ENCODE measurements at places on chromosomes 6 and 20.

GRCh38 chr6:38012573-38012972 is 193.0 kb downstream of the ZFAND3 start:
- DNase-seq = no peak

DNA sequence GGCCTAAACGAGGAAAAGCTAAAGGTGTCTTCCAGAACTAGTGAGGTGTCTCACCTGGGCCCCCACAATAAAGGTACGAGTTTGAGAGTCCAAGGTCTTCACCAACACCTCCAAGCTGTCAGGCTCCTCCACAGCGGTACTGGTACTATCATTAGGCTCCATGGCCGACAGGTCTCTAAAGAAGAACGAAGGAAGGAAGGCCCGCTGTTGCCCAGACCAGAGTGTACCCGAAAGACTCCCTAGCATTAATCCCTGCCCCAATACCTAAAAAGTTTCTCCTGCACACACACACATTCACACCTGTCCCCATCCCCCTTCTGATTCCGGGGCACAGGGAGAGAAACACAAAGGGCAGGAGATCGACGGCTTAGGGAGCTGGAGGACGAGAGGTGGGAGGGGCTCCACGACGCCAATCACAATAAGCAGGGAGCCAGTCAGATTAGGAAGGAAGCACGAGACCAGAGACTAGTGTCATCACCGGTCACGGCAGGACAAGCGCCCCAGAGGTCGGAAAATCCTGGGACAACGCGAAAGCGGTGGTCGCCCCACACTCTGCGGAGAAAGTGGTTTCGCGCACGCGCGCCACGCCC is 764 bp downstream of the BAG6 start:
- DNase-seq = peak; percentile 89

DNA sequence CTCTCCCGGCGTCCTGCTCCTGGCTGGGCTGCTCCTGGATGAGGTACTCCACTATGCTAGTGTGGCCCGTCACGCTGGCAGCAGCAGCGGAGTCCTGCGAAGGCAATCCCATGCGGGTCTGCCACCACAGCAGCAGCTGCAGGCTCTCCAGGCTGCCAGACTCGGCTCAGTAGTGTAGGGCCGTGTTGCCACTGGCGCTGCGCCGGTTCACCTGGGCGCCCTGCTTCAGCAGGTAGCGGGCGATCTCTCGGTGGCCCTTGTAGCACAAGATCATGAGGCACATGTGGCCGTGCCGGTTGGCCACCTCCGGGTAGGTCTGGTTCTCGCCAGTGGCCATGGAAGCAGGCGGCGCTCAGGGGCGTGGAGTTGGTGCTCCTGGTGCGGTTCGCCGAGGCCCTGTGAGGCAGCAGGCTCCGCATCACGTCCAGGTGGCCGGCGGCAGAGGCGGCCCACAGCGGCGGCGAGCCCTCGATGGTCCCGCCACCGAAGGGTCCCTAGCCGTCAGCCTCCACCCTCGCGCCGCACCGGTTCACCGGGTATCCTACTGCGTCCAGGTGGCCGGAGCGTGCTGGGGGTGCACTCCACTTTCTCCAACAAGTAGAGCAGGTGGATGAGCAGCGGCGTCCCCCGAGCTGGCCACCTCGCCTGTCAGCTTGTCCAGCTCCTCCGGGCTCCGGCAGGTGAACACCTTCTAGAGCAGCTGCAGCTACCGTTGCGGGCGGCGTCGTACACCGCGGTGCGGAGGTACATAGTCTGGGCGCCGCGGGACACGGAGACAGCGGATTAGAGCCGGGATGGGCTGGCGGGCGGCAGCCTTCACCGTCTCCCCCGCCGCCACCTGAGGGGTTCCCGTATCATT is 19.8 kb downstream of the RFPL4B start:
- DNase-seq = no peak

DNA sequence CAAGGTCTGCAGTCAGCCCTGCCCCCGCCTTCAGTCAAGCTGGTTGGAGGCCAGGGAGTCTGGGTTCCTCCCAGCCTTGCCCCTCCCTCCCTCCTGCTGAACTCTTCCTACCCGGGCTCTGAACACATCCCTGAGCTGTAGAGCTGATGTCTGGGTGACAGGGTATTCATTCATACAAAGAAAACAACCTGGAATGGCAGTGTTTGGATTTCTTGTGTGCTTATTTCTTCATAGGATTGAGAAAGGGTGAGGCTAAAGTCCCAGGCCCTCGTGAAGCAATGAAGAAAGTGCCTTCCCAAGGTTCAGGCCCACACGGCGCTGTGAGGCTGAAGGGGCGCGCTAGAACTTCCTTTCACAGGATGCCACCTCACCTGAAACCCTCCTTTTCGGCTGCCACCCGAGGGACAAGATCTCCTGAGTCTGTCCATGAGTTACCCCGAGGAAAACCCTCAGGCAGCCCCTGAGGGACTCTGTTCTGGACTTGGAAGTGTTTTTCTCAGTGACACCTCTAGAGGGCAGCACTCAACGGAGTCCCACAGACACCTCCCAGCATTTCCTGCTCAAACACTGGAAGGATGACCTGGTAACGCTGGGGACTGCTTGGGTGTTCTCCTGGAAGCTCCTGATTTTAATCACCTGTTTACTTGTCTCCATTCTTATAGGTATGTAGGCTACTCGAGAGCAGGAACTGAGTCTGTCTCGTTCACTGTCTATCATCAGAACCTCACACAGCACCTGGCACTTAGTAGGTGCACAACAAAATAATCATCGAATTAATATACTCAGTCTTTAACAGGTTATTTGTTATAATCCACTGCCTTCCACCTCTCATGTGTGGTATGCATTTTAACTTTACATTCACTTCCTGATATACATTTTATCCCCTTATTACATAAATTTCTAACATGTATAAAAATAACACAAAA is 11.8 kb upstream of the GSTA1 start:
- DNase-seq = peak; percentile 79

DNA sequence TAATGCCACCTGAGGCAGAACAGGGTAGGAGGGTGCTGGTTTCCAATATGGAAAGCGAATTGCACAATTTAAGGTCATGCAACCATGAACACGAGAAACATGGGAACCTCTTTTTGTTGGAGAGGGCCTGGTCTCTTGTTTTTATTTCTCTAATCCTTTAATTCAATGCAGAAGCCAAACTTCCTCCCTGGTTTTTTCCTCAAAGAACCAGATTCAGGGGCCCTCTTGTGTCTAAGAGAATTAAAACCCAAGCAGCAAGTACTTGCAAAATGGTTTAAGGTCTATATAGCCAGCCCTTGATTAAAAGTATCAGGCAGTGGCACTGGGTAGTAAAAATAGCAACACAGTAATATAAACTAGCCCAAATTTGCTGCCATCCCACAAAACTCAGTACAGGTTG is 19.5 kb downstream of the GSTA4 start:
- no peak for DNase-seq

GRCh38 chr20:54323227-54323734 is 115.4 kb downstream of the PFDN4 start:
- no peak for DNase-seq

GRCh38 chr20:47351643-47352331 is 4.7 kb downstream of the ZMYND8 start:
- DNase-seq = no peak

- no peak for DNase-seq
These were observed 58.7 kb downstream of the ADGB start for GRCh38 chr6:146657432-146657831.

DNA sequence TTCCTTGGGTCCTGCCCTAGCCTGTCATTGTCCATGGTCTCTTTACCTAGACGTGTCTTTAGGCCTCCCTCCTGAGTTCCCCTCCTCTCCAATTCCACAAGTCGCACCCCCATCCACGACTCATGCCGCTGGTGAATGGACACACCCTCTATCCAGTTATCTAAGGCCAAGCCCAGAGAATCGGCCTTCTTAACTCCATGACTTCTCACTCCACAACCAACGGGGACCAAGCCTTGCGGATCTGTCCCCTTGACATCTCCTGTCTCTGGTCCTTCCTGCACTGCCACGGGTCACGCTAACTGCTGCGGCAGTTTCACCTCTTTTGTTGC is 7.0 kb upstream of the RREB1 start:
- DNase-seq = no peak

- DNase-seq = no peak
These were observed 290.0 kb upstream of the JAG1 start for GRCh38 chr20:10963717-10964266.

GRCh38 chr6:52330470-52330869 is 31.5 kb upstream of the PAQR8 start:
- DNase-seq = no peak

DNA sequence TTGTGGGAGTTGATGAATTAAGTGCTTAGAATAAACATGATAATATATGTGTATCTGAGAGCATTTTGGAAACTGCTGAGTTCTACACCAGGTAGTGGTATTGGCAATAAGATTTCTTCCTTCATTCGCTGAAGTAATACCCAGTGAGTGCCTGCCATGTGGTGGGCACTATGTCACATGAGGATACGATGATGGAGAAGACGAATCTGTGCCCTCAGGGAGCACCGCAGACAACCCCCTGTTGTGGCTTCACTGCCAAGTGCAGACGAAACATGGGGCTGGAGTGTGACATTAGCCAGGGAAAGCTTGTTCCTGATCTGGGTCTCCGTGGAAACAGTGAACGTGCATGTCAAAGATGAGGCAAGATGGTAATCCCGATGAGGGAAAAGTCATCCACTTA is 7.9 kb downstream of the ZNF76 start:
- DNase-seq = no peak

- no peak for DNase-seq
These were observed 144.9 kb downstream of the SOX4 start for GRCh38 chr6:21738180-21739094.

DNA sequence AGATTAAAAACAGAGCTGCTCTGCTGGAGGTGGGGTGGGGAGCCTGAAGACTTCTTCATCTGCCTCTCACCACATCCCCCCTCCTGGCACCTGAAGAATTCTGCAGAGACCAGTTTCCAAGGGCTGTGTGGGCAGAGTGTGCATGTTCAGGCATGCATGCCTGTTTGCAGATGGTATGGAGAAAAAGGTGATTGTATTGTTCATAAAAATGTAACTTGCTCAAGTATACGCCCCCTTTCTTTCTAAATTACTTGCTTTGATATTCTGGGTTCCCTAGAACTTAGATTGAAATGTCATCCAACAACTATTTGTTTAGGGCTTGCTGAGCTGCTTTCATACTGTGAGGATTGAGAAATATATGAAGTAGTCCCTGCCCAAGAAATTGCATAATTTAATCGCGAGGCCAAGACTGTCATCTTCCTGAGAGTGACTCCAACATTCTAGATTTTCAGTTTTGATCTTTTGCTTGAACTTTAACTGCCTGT is 83.6 kb downstream of the LCA5 start:
- no peak for DNase-seq

DNA sequence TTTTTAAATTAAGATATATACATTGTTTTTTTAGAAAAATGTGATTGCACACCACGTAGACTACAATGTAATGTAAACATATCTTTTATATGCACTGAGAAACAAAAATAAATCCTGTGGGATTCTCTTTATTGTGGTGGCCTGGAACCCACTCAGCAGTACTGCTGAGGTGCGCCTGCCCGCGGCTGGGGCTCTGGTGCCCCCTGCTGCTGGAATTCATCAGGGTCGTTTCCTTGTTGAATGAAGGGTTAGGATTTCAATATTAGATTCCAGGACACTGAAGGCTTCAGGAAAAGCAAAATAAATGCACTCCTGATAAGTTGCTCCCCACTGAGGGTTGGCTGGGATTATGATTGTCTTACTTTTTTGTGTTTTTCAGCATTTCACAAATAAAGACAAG is 175.8 kb upstream of the GGTLC1 start:
- DNase-seq = peak; percentile 65

DNA sequence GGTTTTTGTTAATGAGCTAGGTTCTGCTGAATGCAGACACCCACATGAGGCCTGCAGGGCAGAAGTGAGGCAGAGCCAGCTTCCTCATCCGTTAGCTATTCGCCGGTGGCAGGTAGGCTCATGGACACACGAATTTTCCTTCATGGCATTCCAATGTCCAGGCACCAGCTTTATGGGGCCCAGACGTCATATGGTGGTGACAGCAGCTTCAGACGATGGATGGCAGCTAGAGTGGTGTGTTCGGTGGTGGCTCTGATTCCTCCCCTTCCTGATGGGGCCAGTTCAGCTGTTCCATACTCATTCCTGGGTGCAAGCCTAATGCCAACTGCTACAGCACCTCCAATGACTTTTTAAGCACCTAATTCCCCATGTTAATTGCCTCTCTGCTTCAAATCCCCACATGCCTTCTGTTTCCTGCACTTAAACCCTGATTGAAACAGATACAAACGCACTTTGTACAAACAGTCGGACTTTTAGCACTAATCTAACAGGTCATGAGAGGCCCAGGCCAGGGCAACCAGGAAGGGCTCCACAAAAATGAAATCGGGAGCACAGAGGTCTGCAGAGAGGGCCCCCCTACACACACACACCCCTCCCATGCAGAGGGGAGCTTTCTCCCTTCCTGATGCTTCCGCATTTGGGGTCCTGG is 35.7 kb upstream of the MLN start:
- no peak for DNase-seq

DNA sequence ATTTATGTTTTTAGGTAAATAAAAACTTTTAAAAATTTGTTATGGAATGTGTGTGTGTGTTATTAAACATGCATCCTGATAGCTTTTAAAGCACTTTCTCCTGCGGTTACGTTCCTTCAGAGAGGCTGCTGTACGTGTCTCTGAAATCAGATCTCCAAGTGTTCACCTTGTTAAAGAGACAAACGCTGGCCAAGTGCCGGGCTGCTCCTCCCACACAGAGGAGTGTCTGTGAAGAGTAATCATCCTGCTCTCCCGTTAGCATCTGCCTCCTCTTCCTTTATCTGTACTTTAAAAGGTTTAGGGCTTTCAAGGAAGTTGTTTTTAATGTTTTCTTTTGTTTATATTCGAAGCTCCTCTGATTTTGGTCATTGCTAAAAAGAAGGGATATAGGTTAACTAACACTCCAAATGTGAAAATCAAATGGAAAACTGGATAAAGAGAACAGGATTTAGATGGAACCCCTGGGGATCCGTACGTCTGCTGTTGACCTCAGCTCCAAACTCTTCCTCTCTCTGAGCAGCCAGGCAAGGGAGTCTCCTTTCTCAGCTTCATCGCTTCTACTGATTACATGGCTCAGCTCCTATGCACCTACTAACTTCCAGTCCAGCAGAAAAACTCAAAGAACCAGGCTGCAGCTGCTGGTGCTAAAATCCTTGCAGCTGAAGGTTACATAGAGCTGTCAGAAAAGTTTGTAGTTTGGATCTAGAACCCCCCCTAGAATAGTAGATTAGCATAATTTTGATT is 20.0 kb downstream of the IRF4 start:
- no peak for DNase-seq

DNA sequence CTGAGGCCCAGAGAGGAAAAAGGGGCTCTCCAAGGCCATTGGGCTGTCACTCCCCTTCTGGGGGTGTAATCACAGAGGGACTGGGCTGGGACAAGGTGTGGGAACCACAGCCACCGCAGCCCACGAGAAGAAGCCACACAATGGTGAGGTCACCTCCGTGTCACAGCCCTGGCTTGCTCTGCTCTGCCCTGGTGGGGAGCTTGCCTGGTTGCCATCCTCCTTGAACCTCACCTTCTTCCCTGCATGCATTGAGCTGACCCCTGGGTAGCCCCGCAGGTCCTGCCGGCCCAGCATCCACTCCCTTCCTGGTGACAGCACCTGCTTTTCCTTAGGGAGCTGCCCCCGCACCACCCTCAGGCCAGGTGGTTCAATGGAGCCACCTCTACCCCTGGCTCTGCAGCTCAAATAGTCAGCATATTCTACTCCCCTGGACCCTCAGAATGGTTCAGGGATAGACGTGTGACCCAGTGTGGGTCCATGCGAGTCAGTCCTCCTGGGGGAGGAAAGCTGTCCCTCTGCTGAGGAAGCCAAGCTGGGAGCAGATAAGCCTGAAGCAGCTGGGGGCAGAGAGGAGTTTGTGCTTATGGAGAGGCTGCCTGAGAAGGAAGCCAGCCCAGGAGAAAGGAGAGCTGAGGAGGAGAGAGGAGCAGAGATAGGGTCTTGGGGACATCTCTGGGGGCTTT is 21.3 kb downstream of the RBM38 start:
- DNase-seq = no peak

GRCh38 chr6:153312634-153313033 is 181.6 kb upstream of the RGS17 start:
- peak; percentile 55 for DNase-seq

Measured in H9 (cell line).